ENCODE measurements at places on chromosomes 5 and 9.
A peak's percentile ranks its signal among the peaks of the same experiment; 100 is the strongest.

DNA sequence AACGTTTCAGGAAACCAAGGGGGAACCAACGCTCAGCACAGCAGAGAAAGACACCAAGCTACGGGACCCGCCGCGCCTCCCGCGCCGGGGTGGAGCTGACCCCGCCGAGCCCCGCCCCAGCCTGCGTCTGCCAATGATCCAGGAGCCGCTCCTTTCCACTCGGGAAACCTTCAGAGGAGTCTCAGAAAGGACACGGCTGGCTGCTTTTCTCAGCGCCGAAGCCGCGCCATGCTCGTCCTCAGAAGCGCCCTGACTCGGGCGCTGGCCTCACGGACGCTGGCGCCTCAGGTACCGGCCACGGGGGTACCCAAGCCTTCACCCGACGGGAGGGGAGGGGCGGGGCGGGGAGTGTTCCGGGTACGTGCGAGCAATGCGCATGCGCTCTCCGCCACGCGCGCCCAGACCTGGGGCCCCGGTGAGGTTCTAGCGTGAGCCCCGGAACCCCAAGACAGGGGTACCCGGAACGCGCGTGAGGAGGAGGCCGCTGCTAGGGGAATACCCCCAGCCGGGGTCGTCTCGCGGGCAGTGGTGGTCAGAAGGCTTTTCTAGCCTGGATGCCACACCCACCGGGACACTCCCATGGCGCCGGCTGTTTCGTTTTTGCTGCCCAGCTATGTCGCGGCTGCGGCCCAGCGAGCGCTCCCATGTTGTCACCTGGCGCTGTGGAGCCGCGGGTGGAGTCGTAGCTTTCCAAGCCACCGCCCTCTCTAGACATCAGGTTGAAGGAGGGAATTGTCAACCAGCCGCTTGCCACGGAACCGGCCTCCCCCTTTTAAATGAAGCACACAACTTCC lies at the start of gene NIPSNAP3A:
NIPSNAP3A (plus strand) TSS at position 119 of the 794 bp plus-strand sequence; CDS start at position 229, 110 bp downstream.
- no peak for DNase-seq

- no peak for DNase-seq
These were observed 68.4 kb upstream of the ZFR start for GRCh38 chr5:32512926-32513325.

DNA sequence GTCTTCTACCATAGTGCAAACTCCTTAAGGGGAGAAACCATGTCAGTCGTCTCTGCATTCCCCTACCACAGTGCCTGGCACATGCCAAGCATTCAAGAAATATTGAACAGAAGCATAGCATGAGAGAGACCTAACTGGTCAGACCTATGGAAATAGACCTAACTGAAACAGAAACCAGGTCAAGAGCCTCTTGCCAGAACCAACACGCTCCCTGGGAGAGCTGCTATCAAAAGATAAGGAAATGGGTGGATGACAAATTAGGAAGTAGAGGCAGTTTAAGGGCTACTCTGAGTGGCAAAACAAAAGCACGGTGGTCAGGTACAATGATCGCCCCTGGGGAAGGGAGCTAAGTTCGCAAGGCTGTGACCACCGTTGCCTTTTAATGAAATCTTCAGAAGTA lies 66.0 kb upstream of the SMIM15 start:
- no peak for DNase-seq

- DNase-seq: peak; percentile 88
These were observed 16.1 kb downstream of the B4GALT1 start for GRCh38 chr9:33151007-33151557.

DNA sequence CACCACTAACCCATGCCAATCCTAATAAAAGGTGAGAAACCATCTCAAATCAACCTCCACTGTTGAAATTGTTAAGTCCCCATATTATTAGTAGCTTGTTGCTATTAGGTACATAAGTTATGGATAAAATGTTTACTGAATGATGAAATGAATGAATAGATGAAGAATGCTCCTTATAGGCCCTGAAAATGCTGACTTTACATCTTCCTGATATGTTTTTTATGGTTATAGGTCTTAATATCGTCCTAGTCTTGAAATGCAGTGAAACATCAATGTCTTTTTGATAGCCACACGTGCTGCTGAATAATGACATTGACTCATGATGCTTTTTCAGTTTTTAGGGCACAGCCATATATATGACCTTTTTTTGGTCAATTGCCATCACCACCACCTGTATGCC lies 277.7 kb downstream of the SAXO1 start:
- no peak for DNase-seq

DNA sequence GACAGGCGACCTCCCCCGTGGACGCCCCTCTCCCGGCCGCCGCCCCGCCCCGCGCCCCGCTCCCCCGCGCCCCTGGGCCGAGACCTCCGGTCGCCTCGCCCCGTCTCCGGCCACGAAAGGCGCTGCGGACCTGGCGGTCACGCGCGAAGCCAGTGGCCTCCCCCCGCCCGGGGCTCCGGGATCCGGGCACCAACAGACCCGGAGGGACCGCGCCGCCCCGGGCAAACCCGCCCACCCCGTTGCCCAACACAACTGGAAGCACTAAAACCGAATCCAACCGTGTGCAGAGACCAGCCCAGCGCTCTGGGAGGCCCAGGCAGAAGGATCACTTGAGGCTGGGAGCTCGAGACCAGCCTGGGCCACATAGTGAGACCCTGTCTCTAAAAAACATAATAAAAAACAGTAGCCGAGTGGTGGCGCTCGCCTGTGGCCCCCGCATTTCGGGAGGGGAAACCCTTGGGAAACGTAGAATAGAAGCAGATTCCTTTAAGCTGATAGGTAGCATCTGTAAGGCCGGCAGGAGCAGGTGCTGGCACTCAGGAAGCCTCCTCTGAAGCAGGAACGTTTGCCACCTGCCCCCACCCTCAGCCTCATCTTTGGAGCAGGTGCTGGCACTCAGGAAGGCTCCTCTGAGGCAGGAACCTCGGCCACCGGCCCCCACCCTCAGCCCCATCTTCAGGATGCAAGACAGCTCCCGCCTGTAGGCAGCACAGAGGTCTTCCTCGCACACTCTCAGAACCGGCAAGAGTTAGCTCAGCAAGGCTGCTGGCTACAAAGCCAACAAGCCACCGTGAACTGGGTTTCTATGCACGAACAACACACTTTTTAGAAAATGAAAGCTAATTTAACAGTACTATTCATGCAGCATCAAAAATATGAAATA lies 4.6 kb upstream of the SLC9A3 start:
- no peak for DNase-seq

DNA sequence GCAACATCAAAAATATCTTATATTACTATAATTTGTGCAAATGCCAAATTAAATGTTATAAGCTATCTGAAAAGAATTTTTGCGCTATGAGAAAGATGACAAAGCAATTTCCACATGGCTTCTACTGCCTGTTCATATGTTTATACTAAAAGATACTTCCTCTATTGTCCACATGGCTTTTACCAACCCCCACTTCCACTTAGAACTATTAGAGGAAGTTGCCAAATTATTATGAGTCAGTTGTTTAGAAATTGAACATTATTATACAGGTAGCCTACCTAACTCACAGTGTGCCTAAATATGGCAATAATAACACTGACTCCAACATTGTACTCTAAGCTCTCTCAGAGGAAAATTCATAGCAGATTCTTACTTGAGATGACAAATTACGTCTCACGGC lies 37.6 kb upstream of the SLC27A6 start:
- DNase-seq: no peak

DNA sequence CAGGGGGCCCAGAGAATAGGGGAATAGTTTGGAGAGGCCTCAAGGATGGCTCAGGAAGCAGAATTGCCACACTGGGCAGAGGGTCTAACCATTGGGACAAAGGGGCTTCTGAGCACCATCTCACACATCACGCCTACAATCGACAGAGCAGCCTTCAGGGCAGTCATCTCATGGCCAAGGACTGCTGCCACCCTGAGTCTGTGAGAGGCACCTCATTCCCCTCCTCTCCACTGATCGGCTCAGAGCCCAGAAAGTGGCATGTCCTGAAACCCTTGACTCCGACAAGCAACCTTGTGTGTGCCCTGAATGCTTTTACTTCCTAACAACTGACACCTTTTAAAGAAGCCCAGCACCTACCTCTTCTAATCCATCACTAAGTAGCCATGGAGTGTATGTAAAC lies 128.9 kb upstream of the PTPN3 start:
- no peak for DNase-seq

DNA sequence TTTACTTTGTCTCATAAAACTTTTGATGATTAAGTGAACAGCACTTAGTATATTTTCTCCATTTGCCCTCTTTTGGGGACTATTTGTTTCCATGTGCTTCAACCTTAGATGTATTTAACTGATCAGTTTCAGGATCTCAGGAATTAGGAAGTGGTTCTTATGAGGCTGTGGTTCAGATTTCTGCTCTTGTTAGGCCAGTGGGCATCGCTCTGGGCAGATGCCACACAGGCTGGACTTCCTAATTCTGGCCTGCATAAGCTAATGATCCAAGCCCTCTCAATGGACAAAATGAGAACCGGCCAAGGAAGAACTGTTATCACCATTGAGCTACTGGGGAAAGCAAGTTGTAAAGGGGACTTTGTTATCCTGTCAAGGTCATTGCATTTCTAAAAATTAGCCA lies 6.9 kb downstream of the ARHGAP26 start:
- no peak for DNase-seq

Data from BJ (cell line).